NCI-H524 (cell line): ENCODE measurements at places on chromosomes 1 and 21.

- no peak for DNase-seq
These were observed 62.5 kb upstream of the ZP4 start for GRCh38 chr1:237953238-237953637.

DNA sequence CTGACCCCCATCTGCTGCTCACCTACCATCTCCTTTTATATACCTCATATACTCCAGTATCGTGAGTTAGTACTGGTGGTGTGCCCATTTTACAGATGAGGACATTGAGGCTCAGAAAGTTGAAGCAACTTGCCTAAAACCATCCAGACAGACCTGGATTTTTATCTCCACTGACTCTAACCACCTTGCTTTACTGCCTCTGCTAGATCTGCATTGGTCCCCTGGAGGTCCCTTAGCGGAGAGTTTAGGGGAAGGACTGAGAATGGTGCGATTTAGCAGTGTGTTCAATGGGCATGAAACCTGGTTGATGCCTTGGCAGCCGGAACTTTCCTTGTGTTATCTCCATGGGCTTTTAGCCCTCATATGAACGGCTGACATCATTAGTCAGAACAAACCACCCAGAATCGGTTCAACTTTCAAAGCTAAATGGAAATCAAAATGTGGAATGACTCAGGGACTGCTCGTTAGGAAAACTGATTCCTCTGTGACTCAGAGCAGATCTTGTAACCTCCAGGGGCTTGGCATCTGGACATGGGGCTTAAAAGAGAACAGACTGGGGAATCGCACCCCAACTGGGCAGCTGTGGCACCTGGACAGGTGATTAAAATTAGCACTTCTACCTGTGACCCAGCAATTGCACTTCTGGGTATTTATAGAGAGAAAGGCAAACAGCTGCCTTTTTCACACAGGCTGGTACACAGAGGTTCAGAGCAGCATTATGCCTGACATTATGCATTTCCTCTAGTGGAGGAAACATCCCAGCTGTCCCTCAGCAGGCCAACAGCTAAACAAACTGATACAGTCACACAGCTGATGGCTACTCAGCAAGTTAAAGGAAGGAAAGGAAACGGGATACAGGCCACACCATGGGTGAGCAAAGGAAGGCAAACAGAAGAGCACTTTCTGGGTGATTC, 25.3 kb downstream of the TMEM51 start:
- no peak for DNase-seq

GRCh38 chr1:154784924-154785531, 85.1 kb downstream of the KCNN3 start:
- DNase-seq, result peak; percentile 19

DNA sequence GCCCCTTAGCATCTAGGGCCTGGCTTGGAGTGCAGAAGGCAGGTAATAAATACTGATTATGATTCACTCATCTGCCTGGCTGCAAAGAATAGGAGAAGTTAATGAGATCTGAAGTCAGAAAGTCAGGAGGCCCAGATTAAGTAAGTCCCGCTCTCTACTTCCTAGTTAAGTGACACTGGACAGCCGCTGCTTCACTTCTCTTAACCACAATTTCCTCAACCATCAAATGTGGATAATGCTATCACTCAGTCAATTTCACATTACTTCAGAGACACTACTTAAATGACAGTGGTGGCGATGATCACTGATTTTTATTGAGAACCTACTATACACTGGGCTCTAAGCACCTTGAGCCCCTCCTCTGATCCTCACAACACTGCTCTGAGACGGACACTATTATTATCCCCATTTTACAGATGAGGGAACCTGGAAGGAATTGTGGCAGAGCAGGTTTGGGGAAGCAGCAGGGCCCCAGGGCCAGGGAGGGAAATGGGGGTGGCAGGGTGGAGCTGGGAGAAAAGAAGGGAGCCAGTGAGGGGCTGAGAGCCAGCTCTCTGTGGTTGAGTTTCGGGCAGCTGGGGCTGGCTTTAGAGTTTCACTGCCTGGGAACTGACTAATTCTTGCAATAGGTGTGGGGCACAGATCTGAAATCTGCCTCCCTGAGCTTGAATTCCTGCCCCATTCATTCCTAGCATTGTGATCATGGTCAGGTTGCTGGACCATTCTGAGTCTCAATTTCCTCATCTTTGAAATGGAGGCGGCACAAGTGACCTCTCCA, 2.4 kb upstream of the E2F2 start:
- DNase-seq, result no peak

- DNase-seq, result no peak
These were observed 75.4 kb downstream of the RUNX1 start for GRCh38 chr21:34973685-34974084.
